Foreskin keratinocyte (primary cell): ENCODE measurements at places on chromosomes 5 and 9.

DNA sequence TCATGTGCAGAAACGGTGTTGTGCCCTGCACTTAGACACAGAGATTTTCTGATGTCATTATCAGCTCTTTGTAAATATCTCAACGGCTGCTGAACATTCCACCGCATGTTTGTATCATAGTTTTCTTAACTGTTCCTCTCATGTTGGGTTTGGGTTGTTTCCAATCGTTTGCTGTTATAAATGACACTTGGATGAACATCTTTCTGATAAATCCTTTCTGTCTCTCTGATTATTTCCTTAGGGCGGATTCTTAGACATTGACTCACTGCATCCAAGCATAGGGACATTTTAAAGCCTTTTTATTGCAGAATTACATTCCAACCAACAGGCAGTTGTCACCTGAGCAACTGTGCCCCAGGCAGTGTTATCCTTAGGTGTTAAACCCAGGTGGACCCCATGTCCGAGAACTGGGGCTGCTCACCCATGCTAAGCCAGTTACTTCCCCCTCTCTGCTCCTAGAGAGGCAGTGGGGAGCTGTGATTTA lies 28.5 kb downstream of the COL5A1 start:
- DNase-seq, result peak; percentile 85

DNA sequence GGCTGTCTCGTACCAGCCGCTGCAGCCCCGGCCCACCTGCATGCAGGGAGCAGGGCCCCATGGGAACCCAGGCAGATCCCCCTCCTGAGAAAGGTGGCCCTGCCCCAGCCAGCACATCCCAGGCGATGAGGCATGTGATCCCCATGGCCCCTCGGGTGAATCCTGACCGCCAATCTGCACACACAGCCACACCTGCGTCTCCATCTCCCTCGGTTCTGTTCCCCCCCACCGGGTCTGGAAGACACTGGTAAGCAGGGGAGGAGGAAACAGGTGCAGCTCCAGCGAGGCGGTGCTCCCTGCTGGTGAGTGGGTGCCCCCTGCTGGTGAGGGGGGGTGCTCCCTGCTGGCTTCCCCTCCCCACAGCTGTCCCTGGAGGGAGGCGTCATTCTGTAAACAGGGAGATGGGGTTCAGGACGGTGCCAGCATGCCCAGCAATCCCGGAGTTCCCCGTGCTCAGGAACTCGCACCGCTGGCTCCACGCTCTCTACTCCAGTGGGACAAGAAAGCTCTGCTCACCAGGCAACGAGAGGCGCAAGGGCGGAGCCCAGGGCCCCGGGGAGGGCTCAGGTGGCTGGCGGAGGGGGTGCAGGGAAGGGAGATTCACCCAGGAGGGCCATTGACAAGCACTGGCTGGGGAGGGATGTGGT lies 28.4 kb upstream of the SLC12A7 start:
- DNase-seq, result no peak

DNA sequence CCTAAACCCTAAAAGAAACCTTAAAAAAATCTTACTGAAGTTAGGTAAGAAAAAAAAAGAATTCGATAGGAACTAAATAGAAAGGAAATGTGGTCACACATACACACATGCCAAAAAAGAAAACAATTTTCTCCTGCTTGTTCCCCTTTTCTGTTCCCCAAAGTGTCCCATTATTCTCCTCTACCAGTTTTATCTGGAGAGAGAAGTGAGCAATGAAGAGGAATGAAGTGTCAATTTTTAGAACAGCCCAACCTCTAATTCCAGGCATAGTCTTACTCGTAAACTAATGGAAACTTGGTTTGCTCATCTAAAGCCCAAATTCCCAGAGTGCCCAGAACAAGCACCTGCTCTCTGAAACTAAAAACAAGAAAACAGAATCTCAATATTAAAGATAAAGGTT lies 26.1 kb downstream of the AP3B1 start:
- no peak for DNase-seq

GRCh38 chr5:9958914-9959313 lies 290.8 kb downstream of the ATPSCKMT start:
- DNase-seq, result no peak

DNA sequence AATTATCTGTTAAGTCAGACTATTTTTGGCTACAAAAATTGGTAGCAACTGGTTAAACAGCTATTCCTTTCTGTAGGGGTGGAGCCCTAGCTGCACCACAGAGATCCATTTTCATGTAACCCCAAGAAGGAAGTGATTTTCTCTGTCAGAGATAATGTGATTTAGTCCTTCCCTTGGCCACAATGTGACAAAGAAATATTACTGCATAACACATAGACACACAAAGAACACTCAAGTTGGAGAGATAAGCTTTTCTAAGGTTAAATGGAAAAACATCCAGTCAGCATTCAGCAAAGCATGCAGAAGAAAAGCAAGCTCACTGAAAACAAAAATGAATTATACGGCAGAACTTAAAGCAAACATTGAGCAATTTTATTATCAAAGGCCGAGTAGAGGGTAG lies 227.8 kb upstream of the CDH9 start:
- no peak for DNase-seq

DNA sequence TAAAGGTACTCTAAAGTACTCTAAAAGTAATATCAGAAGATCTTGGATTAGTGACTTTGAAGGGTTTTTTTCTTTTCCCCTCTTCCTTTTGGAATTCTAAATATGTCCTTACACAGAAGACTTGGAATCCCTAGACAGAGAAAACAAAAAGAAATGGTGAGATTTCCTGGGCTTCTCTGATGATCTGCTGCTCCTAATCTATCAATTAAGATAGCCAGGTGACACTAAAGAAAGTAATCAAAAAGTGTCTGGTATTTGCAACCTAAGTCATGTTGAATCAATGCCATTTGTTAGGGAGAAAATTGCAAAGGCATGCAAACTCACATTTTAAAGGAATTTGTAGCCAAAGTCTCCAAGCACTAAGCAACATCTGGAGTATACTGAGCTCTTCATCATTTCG lies 29.5 kb upstream of the MYO10 start:
- no peak for DNase-seq

DNA sequence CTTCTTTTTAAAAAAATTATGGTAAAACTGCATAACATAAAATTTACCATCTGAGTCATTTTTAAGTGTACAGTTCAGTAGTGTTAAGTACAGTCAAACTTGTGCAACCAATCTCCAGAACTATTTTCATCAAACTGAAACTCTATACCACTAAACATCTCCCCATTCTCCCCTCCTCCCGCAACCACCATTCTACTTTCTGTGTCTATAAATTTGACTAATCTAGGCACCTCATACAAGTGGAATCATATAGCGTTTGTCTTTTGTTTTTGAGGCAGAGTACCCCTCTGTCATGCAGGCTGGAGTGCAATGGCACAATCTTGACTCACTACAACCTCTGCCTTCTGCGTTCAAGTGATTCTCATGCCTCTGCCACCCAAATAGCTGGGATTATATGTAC lies 24.0 kb upstream of the EBF1 start:
- no peak for DNase-seq

GRCh38 chr5:101678481-101679193 lies 617.4 kb downstream of the SLCO4C1 start:
- DNase-seq, result no peak

- no peak for DNase-seq
Measured at GRCh38 chr5:72922422-72922821, 33.4 kb upstream of the FCHO2 start.

- DNase-seq, result peak; percentile 5
Measured at GRCh38 chr5:150945947-150946346, 41.2 kb upstream of the ZNF300 start.

DNA sequence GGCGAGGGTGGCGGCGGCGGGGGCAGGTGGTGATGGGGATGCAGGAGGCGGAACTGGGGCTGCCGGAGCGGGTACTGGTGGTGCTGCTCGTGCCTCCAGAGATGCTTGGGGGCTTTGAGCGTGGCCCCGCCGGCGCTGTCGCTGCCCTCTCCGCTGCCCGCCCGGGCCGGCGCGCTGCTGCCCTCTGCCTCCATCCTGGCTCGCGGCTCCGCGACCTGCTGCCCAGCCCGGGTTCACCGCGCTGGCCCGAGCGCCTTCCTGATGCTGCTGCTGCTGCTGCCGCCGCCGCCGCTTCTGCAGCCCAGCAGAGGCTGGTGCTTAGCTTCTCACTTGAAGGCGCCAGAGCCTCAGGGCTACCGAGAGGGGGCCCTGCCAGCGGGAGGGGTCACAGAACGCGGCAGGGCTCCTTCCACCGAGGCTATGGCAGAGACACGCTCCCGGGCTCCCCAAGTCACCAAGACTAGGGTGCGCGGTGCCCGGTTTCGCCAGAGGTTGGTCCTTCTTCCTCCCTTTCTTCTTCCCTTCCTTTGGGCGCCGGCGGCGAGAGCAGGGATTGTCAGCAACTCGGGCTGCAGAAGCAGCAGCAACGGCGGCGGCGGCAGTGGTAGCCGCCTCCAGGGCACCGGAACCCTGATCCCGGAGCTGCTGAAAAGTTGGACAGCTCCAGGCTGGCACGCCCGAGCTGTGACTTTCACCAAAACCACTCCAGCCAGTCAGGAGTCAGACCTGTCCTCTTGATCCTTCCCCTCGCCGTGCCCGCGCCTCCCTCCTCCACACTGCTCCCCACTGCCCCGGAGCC lies at the start of gene PDE4D:
TSS of gene PDE4D (minus strand) at position 298 of the 799 bp plus-strand sequence.
- DNase-seq, result peak; percentile 10
